ENCODE measurements at places on chromosomes 12 and 14. TPM values are rescaled to one million over a fixed set of nuclear protein-coding genes. Genes with fewer than 3 reads are reported as not detected.
A peak's percentile ranks its signal among the peaks of the same experiment; 100 is the strongest.

DNA sequence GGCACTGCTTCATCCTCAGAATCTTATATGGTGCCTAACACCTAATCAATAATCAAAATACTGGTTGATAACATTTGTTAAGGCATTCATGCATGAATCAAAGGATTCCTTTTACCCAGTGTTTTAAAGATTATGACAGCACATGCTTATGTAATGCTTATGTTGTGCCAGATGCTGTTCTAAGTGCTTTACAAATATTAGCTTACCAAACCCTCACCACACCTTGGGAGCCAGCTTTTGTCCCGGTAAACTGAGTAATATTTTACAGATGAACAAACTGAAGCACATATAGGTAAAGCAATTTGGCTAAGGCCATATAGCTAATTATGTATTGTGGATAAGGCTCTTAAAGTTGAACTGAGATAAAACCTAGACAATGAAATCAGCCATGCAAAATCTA, 209.2 kb downstream of the ALX1 start:
- no peak for DNase-seq

GRCh38 chr12:19273482-19274330, 144.2 kb downstream of the PLEKHA5 start:
- DNase-seq: no peak

The GLI1 gene
- 18.8 TPM for polyA plus RNA-seq

DNA sequence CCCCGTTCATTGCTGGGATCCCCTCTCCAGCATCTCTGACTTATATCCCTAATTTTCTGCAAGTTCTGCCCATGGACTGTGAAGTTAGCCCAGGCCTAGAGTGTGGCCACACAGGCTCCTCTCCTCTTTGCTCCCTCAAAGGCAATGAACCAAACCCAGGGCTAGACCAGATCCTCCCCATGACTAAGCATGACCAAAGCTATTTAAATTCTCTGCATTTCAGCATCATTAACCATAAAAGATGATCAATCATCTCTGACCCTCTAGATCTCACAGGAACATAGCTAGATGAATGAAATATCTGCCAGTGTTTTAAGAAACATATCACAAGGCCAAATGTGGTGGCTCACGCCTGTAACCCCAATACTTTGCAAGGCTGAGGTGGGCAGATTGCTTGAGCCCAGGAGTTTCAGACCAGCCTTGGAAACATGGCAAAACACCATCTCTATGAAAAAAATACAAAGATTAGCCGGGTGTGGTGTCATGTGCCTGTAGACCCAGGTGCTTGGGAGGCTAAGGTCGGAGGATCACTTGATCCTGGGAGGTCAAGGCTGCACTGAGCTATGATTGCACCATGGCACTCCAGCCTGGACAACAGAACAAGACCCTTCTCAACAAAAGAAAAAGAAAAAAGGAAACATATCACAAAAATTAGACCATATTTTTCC, 2.2 kb upstream of the KRT3 start:
- DNase-seq: no peak

- no peak for DNase-seq
Observed at GRCh38 chr14:91369628-91370445, 47.8 kb downstream of the CCDC88C start.

DNA sequence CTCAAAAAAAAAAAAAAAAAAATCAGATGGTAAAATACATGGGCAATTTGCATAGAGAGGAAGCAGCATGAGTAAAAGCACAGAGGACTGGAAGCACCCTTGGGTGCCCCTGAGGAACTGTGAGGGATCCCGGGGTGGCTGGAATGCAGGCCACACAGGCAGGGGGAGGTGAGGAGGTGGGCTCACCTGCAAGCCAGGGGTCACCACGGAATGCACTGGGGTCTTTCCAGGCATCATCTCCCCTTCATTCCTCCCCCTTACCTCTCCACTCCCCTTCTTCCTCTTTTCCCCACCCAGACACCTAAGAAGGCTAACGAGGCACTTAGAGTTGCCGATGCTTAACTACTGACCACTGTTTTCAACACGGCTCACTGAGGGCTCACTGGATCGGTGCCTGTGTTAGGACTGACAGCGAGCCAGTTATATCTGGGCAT, 14.4 kb upstream of the HIP1R start:
- no peak for DNase-seq

GRCh38 chr12:110074089-110074488, 25.8 kb upstream of the C12orf76 start:
- no peak for DNase-seq

DNA sequence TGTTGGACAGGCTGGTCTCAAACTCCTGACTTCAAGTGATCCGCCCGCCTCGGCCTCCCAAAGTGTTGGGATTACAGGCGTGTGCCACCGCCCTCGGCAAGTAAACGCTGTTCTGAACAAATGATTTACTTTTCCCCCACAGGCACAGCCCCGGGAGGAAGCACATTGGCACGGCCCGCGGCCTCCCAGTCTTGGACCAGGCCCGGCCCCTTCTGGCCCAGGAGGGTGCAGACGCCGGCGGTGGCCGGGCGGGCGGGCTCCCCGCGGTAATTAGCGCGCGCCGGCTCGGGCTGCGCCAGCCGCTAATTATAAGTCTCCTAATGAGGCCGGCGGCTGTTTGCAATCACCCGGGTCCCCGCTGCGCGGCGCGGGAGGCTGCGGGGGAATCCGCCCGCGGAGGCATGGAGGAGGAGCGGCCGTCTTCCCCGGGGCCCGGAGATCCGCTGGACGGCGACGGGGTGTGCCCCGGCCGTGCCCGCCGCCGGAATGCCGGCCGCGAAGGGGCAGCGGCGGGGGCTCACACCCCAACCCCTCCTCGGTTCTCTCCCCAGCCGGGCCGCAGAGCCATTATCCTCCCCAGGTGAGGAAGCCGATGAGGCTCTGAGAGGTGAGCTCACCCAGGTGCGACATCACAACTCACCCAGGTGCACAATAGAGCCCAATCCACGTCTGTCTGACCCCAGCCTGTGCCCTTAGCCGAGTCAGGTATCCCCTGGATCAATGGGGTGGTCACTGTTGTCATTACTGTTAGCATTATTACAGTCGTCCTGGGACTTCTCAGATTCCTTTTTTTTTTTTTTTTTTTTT, 3.3 kb upstream of the POP5 start:
- DNase-seq: no peak

DNA sequence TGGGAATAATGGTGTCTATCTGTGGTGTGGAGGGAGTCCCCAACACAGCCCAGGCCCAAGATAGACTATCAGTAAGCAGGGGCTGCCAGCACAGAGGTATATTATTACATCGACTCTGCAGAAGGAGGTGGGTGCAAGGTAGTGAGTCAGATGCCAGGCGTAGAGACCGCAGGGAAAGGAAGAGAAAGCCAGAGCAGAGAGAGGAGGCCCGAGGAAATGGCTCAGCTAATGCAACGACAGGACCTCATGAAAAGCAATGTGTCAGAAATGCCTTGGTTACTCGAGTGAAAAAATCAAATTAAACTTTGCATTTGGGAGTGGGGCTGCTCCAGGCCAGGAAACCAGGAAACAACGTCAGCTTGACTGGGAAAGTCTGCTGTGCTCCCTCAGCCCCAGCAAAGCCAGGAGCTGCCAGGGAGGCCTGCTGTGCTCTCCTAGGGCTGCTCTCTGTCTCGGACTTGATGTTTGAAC, 173.2 kb downstream of the SUDS3 start:
- no peak for DNase-seq

DNA sequence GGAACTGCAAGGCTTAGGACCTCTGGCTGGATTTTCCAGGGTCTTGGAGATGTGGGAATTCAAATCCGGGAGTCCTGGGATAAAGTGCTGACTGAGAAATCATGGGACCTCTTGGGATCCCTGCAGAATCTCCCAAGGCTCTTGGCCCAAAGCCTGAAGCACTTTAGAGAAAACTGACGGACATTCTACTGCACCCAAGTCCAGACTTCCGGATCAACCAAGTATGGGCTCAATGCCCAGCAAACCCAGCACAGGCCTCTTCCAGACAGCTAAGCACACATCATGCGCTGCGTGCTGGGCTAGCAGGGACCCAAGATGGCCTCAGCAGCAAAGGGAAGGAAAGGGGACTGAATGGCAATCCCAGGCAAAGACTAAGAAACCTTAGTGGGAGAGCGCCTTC, 85.0 kb downstream of the ACTN1 start:
- DNase-seq: no peak

The ATP2B1 gene
- polyA plus RNA-seq: 96.6 TPM

The PPM1H gene
- 31.2 TPM for polyA plus RNA-seq

DNA sequence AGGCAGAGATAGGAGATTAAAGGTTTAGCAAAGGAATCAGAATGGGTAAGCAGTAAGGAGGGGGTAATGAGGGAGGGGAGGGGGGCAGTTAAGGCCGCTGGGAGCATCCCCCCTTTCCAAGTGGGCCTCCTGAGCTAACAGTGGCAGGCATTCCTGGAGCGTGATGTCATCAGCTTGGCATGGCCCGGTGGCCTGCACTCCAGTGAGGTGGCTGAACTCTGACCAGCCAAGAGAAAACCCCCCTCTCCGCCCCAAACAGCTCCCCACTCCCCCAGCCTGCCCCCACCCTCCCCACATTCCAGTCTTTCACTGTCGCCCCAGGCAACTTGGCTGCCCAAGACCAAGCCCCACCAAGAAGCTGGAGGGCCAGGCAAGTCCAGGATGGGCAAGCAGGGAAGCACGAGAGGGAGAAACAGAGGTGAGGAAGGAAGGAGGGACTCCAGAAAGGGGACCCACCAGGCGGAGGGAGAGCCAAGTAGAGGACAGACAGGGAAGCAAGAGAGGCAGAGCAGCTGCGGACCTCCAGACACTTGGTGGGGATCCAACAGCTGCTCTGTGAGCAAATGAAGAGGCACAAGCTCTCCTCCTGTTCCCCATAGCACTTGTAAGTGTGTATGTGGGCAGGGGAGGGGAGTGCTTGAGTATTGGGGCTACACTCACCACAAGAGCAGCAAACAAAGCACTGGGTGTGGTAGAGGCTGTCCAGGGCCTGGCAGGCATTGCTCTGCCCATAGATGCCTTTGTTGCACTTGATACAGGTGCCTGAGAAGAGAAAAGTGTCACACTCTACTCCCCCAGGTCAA, 4.5 kb downstream of the AJUBA start:
- peak; percentile 62 for DNase-seq

The FOXA1 gene
- 0.58 TPM for polyA plus RNA-seq

The TC2N gene
- polyA plus RNA-seq: 15.7 TPM

DNA sequence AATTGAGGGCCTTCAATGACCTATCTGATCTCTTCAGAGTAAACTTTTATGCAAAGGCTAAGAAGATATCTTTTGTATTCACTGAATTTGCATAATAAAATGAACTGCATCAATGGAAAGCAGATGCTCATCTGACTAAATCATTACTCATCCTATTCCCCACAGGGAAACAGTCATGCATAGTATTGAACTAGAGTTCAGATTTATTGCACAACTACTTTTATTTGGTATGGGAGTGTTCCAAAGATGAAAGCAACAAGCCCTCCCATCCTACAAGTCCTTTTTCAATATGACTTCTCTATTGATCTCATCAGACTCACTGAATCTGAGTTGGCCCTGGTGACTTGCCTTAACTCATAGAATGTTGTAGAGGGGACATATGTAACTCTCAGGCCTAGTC, 159.8 kb downstream of the KITLG start:
- DNase-seq: no peak

- DNase-seq: peak; percentile 41
Observed at GRCh38 chr12:20368651-20369304, 441 bp downstream of the PDE3A start.

GRCh38 chr14:31243860-31244259, 36.3 kb upstream of the HECTD1 start:
- no peak for DNase-seq

DNA sequence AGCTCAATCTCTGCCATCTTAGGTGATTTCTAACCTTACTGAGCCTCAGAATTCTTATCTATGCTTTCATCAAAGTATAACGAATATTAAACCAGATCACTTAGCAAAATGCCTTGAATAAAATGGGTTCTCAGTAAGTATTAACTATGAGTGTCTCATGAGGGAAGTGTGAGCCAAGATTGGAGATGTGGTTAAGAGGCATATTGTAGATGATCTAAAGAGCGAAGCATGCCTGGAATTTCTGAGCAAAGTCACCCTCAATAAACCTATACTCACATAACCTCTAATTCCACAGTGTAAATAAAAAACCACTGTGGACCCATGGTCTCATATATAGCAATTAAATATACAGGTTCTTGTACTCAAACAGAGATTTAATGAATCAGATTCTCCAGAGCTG, 193.1 kb upstream of the FSCB start:
- no peak for DNase-seq

DNA sequence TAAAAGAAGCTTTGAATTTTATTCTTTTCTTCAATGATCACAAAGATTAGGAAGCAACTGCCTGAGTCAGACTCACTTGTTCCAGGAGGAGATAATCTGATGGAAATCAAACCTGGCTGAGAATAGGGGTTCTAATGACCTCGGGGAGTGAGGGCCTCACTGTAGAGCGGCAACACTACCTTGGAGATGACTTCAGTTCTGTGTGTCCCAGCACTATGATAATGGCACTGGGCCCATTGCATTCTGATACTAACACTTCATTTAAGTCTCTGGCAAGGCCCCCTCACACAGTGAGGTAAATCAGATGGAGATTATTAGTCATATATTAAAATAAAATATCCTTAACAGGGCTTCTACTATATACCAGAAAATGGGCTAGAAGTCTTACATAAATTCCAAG, 233.3 kb upstream of the EGLN3 start:
- no peak for DNase-seq

The PAWR gene
- 65.8 TPM for polyA plus RNA-seq

GRCh38 chr14:53032838-53033390, 82.1 kb upstream of the FERMT2 start:
- no peak for DNase-seq
